ENCODE measurements at places on chromosomes 5 and 9.

DNA sequence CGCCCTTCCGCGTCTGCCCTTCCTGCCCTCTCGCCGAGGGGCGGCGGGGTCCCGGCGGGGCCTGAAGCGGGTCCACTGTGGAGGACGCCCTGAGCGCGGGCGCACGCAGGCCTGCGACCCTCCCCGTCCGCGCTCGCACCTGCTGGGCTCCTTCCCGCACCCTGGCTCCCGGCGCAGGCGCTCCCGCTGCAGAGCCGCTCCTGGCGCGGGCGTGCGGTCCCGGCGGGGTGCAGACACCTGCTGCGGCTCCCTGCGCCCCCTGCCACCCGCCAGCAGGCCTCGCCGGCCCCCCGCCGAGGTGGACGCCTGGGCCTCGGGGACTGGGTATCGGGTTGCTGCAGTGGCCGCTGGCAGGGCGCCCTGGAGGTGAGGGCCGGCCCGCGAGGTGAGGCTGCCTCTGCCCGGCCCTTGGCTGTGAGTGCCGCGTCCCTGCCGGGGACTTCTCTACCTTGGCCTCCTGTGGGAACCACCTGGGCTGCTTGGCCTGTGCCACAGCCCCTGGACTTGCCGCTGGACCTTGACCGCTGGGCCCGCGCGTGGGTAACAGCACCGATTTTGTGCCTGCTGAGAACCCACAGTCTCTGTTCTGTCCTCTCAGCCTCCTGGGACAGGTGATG, 627 bp downstream of the ARRDC1 start:
- DNase-seq: no peak

DNA sequence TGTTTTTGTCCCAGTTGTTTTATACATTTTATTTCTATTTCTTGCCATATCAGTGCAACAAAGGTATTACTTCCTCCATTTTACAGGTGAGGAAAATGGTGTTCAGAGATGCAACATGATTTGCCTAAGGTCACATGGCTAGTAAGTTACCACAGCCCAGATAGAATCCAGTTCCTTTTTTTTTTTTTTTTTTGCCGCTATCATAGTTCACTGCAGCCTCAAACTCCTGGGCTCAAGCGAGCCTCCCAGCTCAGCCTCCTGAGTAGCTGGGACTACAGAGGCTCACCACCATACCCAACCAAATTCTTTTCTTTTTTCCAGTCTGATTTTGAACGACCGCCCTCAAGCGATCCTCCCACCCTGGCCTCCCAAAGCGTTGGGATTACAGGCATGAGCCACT, 480 bp upstream of the CCDC69 start:
- no peak for DNase-seq

DNA sequence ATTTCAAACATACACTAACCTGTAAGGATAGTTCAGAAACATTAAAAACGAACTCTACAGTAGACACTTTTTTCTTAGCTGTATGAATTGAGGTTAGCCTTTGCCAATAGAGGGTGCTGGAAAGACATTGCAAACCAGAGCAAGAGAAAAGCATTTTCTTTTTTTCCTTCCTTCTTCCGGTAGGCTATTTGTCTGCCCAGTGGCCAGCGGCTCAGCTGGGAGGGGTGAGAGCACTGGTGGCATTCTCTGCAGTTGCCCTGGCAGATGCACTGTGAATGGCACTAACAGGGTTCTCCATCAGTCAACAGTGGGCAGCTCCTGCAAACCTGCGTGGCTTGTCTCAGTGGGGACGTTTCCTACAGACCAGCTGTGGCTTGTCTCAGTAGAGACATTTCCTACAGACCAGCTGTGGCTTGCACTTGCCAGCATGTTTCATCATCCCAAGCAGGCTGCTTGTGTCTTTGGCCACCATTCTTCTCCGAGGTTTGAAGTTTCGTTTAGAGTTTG, 984.5 kb upstream of the CDH18 start:
- DNase-seq: no peak

DNA sequence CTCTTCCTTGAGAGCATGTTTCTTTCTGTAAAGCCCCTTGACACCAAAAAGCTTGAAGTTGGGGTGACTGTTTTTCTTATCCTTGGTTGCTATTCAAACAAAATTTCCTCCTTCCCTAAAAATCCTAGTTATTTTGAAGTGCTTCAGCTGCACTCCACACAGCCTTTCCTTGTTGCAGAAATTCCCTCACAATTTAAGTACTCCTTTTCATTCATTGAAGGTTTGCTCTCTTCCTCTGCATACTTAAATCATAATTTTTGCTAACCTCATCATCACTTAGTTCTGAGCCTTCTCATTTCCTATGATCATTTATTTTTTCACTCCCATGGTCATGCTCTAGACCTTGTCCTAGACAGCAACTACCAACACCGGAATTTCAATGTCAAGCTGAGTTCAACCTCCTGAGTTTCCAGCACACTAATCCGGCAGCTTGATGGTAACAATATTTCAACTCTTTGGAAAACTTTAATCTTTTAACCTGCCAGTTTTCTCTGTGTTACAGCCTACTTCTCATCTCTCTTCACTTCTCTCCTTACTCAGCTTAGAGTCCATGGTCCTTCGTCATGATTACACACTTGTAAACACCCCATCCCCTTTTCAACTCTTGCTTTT, 78.7 kb upstream of the ACTBL2 start:
- DNase-seq: no peak

DNA sequence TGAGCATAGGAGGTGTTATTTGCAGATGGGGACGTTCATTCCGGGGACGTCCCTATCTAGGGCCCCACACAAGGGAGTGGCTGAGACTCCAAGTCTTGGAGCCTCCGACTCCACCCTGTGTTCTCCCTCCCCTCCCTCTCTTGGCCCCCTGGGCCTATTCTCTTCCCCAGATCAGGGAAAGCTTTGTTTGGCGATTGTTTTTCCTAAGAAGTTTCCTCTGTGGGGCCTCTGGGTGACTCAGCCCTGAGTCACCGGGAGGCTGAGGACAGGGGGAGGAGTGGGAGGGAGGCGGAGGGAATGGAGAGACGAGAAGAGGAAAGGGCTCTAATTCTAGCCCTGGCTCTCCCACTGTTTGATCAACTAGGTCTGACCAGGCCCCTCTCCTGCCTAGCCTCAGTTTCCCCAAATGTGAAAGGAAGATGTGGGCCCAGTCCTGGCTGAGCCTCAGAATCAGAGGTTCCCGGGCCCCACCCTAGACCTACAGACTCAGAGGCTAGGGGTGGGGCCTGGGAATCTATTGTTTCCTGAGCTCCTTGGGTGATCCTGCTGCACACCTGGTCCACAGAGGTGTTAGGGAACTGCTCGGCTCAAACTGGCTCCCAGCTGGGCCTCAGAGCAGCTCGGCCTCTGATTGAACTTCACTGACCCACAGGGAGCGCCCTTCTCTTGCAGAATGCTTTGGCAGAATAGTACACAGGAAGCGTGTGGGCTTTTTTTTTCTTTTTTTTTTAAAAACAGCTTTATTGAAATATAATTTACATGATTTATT, 19.2 kb downstream of the GSN start:
- DNase-seq: peak; percentile 26

DNA sequence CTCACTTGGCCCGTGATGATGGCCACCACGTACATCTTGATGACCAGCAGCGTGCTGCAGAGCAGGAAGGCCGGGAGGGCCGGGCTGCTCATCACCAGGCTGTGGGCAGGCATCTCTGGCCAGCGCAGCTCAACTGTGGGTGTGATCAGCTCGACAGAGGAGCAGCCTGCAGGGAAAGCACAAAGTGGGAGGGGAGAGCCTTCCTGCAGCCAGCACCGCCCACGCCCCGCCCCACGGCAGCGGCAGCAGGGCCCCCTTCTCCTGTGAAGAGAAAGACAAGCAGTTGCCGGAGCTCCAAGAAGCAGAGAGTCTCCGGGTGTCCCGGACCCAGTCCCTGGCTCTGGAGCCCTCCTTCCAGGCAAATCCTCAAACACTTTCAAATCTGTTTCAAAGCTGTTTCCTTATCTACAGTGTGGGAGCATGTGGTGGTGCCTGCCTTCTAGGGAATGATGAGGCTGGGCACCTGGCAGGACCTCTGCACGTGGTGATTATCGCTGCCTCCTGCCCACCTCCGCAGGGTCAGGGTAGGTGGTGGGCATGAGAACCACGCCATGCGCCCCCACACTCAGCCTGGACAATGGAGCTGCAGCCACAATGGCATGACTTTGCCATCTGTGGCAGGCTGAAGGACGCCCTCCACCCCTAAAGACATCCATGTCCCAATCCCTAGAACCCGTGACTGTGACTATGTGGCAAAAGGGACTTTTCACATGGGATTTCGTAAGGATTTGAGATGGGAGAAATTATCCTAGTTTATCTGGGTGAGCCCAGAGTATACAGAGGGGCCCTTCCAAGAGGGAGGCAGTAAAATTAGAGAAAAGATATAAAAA, at the start of gene PTGES:
Gene PTGES, minus strand, starts transcription at position 143 of the 830 bp plus-strand sequence. Its CDS starts 30 bp downstream, at position 113.
- peak; percentile 64 for DNase-seq

- no peak for DNase-seq
Measured at GRCh38 chr9:136278894-136279293, 25.0 kb downstream of the CCDC187 start.

- DNase-seq: no peak
Measured at GRCh38 chr9:87612536-87612935, 113.4 kb upstream of the CTSL start.

DNA sequence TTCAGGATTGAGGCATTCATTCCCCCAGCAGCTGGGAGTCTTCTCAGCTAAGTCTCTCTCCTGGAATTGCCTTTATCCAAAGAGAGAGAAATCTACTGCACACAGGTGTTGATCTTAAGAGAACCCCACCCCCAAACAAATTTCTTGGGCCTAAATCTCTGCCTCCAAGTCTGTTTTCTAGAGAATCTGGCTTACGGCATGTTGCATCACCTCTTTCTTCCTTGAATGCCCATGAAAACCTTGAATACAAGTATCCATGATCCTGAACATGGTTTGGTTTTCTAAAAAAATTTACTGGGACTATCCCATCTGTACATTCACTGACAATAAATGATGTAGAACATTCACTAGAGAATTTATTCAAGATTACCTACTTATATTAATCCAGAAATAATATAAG, 401.6 kb downstream of the PDE4D start:
- no peak for DNase-seq

- peak; percentile 34 for DNase-seq
Measured at GRCh38 chr9:91117959-91118703, 243.6 kb downstream of the AUH start.

DNA sequence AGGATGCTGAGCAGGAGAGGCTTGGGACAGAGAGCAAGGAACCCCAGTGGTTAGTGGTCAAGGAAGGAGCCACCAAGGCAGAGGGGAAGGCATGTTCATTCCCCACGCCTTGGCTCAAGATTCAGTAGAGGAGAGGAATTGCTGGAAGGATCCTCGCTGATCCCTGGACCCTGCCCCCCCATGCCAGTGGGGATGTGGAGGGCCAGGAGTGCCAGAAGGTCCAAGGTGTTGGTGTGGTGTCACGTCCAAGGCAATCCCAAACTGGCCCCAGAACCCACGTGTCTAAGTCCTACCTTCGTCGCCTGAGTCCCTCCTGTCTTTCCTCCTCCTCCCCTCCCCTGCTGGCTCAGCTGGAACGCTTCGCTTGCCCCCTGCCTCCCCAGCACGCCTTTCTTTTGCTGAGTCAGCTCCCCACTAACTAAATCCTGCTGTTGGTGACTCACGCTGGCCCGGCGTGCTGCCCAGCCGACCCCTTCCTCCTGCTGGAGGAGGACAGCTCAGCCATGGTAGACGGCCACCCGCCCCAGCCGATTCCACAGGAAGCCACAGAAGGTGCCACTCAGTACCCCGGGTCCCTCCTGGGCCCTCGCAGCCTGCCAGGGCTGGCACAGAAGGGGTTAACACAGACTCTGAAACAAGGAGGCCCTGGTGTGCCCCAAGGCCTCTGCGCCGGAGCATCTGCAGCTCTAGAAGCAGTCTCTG, 37.6 kb upstream of the ORM1 start:
- DNase-seq: no peak

- DNase-seq: no peak
Measured at GRCh38 chr9:99822806-99823591, 1.3 kb downstream of the NR4A3 start.
